ENCODE measurements at places on chromosomes 6 and 20.

GRCh38 chr20:22833851-22834250, 201.3 kb upstream of the SSTR4 start:
- no peak for DNase-seq

DNA sequence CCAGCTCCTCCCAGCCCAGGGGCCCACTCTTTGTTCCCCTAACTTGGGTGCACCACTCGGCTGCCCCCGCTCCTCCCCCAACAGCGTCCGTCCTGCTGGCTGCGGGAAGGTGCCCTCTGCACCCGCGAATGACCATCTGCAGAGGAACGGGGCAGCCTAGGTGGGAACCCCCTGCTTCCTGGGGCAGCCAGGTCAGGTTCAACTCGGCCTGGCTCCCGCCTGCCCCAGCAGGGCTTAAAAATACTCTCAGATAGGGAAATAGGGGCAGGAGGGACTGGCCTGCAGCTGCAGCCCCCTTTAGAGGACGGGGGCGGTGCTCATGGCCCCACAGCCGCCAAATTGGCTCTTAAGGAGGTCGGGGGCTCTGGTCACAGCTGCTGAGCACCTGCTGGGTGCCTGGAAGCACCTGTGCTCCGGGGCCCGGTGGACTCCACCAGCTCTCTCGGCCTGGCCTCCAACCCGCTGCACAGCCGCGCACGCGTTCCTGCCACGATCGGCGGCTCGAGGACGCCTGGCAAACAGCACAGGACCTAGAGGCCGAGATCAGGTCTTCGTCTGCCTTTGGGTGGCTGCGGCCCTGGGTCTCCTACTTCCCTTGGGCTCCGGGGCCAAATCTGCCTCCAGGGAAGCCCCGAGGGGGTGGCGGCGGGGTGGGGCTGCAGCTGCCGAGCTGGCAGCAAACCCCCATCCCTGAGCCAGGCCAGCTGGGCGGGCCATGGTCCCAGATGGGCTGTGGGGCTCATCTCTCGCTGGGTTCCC, 700 bp upstream of the LAMA5 start:
- DNase-seq, result no peak

GRCh38 chr6:76942203-76942966, 520.9 kb downstream of the HTR1B start:
- no peak for DNase-seq

- DNase-seq, result peak; percentile 55
Measured at GRCh38 chr6:27867051-27867944, 44.9 kb downstream of the OR2B2 start.

DNA sequence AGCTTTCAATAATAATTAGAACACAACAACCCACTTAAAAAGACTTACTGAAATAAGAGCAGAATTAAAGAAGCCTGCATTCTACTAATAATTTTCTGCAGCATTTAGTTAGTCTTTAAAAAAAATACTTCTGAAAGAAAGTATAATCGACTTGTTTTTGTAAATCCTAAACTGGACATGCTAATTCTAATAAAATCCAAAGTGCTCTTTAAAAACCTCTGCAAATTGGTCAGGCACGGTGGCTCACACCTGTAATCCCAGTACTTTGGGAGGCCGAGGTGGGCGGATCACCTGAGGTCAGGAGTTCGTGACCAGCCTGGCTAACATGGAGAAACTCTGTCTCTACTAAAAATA, 57.5 kb upstream of the ARMH2 start:
- DNase-seq, result no peak
